ENCODE measurements at places on chromosomes 2 and 18.

DNA sequence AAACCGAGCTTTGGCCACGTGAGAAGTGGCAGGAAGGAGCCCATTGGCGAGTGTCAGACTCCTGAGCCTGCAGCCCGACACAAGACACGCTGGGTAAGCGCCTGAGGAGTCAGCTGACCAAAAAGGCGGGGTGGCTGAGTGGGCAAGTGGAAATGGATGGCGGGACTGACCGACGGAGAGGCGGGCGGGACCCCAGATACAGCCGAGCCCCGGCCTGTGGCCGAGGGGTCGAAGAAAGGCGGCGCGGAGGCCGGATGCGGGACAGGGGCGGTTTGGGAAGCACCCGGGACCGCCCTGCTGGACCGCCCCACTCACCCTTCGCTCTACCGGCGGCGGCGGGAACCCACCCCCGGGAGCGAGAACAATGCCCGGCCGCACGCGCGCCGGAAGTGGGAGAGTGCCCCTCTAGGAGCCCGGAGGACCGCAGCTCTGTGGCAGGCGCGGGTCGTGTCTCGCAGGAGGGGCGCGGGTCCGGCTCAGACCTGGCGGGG is 22.8 kb downstream of the ZSCAN30 start:
- DNase-seq: peak; percentile 19

DNA sequence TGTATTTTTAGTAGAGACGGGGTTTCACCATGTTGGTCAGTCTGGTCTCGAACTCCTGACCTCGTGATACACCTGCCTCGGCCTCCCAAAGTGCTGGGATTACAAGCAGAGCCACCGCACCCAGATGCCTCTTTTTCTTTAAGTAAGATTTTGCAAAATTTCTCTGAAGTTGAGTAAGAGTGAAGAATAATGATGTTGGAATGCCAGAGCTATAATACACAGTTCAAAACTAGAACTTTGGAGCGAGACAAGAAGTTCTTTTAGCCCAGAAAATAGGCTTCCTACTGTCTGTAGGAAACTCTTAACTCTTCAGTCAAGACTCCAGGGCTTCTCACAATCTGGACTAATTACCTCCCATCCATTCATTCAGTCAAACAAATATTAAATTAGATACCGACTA is 51.4 kb downstream of the MARCHF4 start:
- no peak for DNase-seq

- DNase-seq: no peak
These were observed 10.4 kb downstream of the IL1RN start for GRCh38 chr2:113137827-113138226.

DNA sequence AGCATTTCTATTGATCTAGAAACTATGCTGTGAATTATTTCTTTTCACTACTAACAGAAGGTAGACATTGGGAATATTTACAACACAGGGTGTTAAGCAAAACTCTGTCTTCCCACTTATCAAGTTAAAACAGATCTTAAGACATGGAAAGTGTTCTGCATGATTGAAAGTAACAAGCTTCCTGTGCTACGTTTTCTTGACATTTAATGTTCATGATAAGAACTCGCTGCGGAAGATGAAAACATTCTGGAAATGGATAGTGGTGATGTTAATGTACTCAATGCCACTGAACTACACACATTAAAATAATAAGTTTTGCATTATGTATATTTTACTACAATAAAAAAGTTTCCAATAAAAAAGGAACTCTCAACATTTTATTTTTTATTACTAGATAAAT is 74.4 kb upstream of the SCN7A start:
- DNase-seq: no peak

DNA sequence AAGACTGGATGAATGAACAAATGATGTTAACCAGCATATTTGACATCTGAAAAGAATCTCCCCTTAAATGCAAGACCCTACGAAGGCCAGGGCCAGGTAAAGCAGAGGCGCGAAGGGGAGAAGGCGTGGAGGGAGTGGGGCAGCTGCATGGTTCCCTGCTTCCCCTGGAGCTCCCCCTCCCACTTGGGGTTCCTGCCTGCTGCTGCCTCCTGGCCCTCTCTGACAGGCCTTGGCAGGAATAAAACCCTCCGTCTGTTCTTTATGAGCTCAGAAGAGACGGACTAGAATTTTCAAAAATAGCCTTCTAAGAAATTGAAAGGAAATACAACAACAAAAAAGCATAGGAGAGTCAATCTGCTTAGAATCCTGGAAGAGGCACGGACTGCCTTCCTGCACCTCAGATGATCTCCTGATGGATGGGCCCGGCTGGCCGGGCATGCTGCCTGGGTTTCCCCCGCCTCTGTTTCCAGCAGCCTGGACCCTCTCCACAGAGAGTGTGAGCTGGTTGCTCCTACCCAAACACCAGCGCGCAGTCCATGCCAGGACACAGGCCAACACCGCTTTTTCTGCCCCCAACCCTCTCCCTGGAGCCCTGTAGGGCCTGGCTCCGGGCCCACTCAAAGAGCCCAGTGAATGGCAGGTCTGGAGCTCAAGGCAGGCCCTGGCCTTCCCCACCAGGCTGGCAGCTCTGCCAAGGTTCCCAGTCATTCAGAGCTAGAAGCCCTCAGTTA is 23.9 kb downstream of the CFAP65 start:
- DNase-seq: no peak

- no peak for DNase-seq
These were observed 58.3 kb upstream of the TRIB2 start for GRCh38 chr2:12658310-12658945.

DNA sequence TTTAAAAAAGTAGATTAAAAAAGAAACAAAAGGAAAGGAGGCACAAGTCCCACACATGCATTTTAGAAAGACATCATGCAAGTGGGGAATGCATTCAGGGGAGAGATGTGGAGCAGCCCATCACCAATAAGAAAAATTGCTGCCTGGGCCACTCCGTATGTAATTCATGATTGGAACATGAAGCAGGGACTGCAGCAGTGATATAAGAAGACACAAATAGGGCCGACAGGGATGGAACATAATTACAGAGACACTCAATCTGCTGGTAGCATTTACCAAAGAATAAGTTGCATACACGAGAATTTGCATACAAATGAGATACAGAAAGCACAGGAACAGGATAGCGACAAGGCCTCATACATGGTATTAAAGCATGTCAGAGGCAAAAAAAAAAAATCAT is 6.5 kb upstream of the AFF3 start:
- no peak for DNase-seq

DNA sequence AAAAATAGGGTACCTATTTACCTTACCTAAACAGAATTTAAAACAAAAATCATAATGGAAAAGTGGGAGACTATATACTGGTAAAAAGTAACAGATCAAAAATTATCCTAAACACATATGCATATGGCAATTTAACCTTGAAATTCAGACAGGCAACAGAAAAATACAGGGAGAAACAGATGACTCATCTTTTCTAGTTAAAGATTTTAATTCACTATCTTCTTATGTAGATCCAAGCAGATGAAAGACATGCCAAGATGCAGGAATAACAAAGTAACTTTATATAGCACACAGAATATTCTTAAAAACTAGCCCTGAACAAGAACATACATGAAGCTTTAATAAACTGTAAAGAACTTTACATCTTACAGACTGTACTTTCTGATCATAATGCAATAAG is 30.9 kb downstream of the PRPF40A start:
- DNase-seq: no peak

DNA sequence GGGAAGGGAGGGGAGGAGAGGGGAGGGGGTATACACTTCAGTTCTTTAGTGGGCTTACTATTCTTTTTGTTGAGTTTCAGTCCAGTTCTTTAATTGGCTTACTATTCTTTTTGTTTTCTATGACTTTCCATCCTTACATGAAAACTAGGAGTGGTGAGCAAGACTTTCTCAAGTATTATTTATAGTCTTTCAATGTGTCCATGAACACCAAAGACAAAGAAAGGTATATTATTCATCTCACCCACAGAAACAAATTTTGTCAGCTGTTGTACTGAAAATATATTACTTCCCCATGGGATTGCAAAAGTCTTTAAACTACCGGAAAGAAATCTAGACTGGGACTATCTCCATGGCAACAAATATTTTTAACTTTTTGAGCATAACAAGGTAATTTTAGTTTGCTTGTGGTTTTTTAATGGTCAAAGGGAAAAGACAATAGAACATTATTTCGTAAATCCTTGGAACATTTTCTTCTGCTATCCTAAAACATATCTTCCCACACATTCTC is 17.6 kb downstream of the ADAM17 start:
- DNase-seq: no peak
